ENCODE measurements at places on chromosomes 5 and 9.

GRCh38 chr5:307306-307705 lies 14.2 kb upstream of the AHRR start:
- DNase-seq = no peak

GRCh38 chr9:16575142-16575985 lies 295.1 kb downstream of the BNC2 start:
- no peak for DNase-seq

DNA sequence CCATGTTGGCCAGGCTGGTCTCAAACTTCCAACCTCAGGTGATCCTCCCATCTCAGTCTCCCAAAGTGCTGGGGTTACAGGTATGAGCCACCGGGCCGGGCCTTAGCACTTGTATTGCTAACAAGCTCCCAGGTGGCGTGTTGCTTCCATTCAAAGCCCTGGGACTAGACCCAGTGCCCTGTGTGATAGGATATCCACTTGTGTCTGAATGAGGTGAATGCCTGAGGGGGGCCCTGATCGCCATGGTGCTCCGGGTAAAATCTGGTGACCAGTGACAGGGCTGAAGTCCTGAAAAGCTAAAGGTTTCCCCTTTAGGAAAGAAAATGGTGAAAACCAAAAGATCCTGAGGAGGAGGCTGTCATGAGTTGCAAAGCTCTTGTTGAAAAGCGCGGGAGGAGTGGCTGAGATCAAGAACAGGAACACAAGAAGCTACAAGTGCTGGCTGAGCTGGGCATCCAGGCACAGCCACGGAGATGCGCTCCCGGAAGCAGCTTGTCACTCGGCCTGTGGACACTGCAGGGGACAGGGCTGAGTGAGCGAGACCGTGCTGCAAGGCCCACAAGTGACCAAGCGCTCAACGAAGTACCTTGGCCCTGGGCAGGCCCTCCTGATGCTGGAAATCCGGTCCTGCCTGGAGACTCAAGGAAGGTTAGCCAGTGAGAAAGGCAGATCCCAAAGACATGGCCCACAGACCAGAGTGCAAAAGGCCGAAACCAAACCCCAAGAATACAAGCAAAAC lies 39.8 kb upstream of the NXNL2 start:
- DNase-seq = no peak

GRCh38 chr5:65854925-65855324 lies 71.5 kb upstream of the ERBIN start:
- no peak for DNase-seq

DNA sequence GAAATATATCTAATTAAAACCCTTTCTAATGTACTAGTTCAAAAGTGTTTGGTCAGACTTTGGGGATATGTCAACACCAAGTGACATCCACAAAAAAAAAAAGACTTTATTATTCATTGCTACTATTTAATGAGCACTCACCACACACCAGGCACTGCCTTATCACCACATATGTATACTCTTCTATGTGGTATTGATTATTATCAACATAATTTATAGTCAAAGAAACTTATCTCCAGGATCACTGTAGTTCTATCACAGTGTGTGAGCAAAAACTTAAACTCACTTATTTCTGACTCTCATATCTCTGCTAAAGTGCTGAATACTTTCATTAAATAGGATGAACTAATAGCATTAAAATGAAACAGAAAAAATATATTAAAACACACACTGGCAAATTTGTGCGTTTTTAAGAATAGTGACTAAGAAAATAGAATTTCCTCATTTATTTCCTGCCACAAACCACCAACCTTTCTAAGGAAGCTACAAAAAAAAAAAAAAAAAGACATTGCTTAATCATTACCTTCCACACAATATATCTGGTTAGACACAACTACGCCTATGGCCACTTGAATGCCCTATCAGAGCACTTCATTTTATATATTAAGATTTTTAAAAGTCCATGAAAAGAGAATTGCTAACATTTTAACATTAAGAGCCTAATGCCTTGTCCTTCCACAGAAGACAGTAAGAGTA lies 12.8 kb downstream of the SLCO4C1 start:
- DNase-seq = no peak

DNA sequence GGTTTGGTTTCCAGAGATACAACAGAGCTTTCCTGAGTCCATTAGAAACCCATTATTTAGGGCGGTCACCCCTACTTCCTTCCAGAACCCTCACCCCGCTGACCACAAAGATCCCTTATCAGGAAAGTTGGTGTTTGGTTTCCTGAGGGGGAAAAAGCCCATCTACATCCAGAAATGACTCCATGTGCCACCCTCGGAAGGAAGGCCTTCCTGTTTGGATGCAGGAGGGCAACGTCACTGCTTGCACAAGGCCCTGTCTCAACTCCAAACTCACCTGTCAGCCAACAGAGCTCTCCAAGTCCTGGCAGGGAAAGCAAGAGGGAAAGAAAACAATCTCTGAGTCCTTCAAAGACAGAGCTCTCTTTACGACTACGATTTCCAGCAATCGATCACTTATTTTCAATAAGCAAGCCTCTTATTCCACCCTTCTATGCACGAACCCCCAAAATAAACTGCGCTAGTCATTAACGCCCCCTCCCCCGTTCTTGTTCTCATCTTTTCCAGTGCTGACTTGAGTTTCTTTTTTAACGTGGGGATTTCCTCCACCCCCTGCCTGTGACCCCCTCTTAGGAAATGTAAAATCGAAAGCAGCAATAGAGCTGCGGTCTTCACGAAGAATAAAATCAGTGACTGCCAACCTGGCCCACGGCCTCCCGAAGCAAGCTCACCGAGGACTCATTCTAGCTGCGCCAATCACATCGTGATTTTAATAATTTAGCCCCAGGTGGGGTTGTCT lies 35.7 kb upstream of the NTNG2 start:
- no peak for DNase-seq

DNA sequence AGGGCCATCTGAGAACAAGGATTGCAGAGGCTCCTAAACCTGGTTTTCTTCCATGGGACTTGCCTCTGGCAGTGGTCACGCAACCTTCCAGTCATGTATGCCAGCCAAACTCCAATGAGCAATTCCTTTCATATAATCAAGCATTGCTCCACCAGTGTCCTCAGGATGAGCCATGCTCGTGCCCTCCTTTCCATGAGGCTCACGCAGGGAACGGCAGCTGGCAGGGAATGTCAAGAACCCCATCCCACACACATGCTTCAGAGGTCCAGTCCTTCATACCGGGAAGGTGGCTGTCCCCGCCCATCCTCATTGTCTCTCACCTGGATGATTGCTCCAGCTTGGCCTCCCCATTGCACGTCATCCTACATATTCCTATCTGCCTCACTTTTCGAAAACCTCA lies 13.4 kb upstream of the ZBTB34 start:
- DNase-seq = no peak

DNA sequence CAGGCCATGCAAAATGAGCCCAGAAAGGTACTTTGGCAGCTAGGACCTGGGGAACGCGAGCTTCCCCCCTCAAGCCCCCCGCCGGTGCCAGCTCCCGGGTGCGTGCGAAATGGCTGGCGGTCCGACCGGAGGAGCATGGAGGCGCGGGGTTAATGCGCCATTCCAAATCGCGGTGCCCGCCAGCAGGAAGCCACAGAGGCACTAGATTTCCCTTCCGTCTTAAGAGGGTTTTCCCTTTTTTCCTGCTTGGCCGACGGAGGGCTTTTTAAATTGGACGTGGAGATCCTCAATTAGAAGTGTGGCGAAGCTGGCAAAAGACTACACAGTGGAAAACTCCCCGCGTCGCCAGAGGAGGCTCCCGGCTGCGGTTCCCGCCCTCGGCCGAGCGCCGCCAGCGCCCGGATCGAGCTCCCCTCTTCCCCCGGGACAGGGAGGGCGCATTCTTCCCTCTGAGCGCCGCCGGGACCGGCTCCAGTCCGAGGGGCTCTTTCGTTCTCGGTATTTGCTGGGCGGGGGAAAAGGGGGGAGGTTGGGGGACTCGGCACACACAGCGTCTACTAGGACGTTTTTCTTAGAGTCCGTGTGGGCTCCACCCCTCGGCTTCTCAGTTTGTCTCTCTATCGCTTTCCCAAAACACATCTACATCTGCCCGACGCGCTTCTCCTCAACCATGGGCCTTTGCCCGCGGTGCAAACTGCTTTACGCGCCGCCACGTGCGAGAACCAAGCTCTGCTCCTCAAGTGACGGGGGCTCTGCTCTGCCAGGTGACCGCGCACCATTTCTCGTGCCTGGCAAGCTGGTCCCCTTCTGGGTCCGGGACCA lies 3.0 kb downstream of the GDNF start:
- no peak for DNase-seq

DNA sequence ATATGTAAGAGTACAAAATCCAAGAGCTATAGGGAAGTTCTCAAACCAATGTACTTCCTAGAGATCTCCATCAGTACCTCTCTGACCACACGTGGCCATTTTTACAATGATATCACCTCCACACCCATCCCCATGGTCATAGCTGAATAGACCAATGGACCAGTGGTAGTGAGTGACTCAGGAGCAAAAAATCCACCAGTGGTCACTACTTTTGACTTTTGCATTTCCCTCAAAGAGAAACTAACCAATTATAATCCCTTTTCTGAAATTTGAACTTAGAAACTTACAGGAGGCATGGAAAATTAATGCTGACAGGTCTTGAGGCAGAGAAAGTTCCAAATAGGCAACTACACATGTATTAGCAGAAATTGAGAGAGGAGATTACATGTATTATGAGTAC lies 238.4 kb downstream of the TRPM3 start:
- DNase-seq = no peak

- DNase-seq = no peak
These were observed 88.6 kb downstream of the KCNN2 start for GRCh38 chr5:114450437-114450836.

- no peak for DNase-seq
These were observed 40.1 kb downstream of the ALG2 start for GRCh38 chr9:99181621-99182020.

DNA sequence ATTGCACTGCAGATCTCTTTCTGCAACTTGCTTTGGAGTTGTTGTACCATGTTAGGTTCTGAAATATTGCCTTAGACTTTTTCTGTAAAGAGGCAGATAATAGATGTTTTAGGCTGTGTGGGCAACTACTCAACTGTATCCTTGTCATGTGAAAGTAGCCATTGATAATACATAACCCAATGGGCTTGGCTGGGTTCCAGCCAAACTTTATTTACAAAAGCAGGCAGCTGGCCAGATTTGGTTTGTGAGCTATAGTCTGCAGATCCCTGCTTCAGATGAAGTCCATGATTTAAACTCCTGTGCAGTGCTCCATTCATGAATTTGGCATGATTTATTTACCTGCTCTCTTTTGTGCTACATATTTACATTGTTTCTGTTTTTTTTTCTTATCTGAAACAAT lies 300.4 kb downstream of the IRX2 start:
- DNase-seq = no peak

Measured in effector CD4-positive, alpha-beta T cell (primary cell).